ENCODE measurements at places on chromosomes 3 and 15.

- DNase-seq, result peak; percentile 45
These were observed 6.7 kb downstream of the PAQR5 start for GRCh38 chr15:69305204-69305931.

DNA sequence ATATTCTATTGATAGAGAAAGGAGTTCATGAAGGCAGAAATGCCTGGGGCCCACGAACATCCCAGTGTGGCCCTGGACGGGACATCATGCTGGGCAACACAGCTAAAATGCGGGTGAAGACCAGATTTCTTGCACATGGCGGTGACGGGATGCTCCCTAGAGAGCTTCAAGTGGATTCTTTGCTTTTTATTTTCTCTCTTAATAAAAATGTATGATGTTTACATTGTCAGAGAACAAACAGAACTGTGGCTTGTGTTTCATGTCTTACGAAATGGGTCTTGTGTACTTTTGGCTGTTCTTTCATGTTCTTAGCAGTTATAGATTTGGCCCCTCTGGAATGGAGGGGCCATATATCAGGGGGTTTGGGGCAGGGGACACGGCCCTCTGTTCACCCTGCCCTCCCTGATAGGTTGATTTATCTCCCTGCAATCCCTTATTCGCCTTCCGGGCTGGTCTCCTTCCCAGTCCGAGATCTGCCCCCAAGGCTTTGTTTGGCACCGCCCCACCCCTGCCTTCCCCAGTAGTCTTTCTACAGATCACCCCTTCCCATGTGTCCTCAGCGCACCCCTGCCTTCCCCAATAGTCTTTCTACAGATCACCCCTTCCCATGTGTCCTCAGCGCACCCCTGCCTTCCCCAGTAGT, 68.7 kb upstream of the CGNL1 start:
- DNase-seq, result no peak

- no peak for DNase-seq
These were observed 9.1 kb downstream of the MCTP2 start for GRCh38 chr15:94240480-94240879.

GRCh38 chr3:8724108-8724752, 9.4 kb upstream of the CAV3 start:
- DNase-seq, result no peak

DNA sequence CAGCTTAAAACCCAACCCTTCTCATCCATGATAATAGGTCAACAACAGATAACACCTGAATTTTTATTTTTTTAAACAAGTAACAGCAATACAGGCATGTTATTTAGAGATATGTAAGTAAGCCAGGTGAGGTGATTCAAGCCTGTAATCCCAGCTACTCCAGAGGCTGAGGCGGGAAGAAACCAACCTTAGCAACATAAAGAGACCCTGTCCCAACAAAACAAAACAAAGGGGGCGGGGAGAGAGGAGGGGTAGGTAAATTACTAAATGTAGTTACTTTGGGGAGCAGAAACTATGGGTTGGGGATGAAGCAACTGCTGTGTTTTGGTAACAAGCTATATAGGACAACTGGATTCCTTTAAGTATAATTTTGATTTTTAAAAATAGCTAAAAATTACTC, 47.0 kb downstream of the GNB4 start:
- DNase-seq, result no peak

- DNase-seq, result no peak
These were observed 179.6 kb downstream of the TBC1D5 start for GRCh38 chr3:17562845-17563244.

DNA sequence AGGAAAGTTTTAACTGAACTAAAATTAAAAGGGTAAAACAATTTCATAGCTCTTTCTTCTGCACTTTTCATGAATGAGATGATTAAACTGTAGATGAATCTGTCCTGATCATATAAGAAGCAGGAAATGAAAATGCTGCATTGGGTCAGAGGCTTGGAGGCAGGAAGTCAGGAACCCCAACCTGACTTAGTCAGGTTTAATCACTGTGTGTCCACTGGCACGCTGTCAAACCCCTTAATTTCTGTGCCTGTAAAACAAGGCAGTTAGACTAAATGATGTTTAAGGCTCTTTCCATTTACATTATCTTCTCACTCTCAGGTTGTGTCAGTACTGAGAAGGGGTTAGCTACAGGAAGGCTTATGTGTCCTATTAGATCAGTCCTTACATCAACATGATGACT, 193.3 kb upstream of the TTC14 start:
- DNase-seq, result no peak
